ENCODE measurements at places on chromosomes 12 and 14. TPM values are rescaled to one million over a fixed set of nuclear protein-coding genes. Genes with fewer than 3 reads are reported as not detected.

Gene TROAP
- 64.9 TPM for total RNA-seq

DNA sequence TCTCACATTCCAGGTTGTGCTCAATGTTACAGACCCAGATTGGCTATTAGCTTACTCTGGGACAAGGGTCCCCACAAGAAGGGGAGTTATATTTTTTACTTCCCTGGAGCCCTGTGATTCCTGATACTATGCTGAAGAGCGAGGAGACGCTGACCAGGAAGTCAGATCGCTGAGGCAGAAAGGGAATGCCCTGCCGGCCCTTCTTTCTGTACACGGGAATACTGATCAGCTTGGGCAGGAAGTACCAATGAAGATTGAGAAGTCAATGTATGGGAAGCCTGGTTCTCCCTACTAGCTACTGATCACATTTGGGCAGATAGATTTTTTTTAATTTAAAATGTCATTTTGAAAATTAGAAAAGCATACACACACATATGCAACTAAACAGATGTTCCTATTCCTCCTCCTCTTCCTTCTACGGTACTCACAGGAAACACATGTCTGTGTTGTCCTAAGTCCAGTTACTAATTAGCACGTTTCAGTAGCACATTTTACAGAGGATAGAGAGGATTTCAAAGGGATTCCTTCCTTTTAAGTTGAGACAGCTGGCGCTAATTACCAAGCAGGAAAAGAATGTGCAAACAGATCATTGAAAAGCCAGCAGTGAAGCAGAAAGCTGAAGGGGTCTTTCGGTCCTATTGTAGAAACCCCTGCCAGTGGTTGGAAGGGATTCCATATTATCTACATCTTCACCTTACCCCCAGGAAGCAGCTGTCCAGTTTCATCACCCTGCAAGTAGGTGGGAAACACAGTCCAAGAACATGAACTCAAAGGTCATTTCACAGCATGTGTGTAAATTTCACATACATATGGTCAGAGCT is 292.4 kb downstream of the DUSP6 start:
- H3K4me3 ChIP-seq = no peak overlapping the region
- peaks cover 25% of the 10 kb centered on the region for H3K4me1 ChIP-seq
- no peak overlapping the region for H3K27ac ChIP-seq
- H3K36me3 ChIP-seq = no peaks in the 10 kb centered on the region

DNA sequence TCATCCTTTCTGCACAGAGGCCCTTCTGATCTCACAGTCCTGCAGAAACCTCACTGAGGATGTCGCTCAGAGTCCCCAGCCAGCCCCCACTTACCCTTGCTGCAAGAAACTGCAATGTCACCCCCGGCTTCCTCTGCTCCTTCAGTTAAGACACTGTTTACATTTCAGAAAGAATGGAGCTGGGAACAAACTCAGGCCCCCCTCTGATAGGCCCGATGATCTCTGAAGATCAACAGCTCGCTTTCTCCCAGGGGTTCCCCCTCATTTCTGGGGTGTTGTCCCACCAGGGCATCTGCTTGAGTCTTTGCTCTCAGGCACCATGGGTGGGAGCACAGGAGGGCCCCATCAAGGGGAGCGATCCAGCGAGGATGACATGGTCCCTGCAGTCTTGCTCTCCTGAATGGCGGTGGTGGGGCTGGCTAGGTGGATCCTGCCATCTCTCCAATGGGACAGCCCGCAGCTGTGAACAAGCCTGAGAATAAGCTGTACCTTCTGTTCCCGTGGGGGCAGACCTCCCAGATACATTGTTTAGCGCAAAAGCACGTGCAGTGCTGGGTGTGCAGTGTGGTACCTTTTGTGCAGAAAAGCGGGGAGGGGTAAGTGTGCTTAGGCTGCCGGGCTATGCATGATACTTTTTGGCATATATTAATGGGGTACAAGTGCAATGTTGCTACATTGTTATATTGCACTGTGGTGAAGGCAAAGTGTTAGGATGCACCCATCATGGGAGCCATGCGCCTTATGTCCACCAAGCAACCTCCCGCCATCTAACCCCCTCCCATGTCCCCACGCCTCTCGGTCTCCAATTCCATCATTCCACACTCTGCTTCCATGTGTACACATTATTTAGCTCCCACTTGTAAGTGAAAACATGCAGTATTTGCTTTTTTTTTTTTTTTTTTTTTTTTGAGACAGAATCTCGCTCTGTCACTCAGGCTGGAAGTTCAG is 6.7 kb upstream of the NCOR2 start:
- no peaks in the 10 kb centered on the region for H3K27me3 ChIP-seq
- DNase-seq = no peak
- H3K36me3 ChIP-seq = no peaks in the 10 kb centered on the region
- H3K4me3 ChIP-seq = no peak overlapping the region
- H3K27ac ChIP-seq = no peak overlapping the region
- H3K4me1 ChIP-seq = no peaks in the 10 kb centered on the region

Gene B3GNT4
- total RNA-seq = 2.3 TPM

DNA sequence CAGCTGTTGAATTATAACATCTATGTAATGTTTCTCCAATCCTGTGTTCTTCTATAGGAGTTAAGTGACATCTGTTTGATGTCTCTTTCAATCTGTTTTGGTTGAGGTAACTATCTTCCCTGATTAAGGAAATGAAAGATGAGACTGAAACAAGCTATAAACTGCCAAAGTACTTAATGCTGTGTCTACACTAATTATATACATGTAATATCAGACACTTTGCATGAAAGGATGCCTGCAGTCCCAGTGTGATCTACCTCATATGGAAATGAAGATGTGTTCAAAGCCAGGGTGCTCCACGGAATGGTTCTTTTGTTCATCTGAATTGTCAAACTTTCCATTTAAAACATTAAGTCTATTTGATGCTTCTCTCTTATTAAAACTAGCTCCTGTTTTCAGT is 958.3 kb downstream of the GALC start:
- H3K36me3 ChIP-seq = no peaks in the 10 kb centered on the region
- no peak overlapping the region for H3K27ac ChIP-seq
- no peak overlapping the region for H3K4me3 ChIP-seq
- H3K27me3 ChIP-seq = no peaks in the 10 kb centered on the region
- H3K4me1 ChIP-seq = no peaks in the 10 kb centered on the region

Gene KCNC2
- total RNA-seq = not detected

Gene AP4S1
- 3.9 TPM for total RNA-seq

- H3K4me3 ChIP-seq = no peak overlapping the region
- H3K4me1 ChIP-seq = peaks cover 7% of the 10 kb centered on the region
- H3K36me3 ChIP-seq = no peaks in the 10 kb centered on the region
- DNase-seq = peak; percentile 14
Measured at GRCh38 chr12:29782285-29782870, 1.4 kb downstream of the TMTC1 start.

DNA sequence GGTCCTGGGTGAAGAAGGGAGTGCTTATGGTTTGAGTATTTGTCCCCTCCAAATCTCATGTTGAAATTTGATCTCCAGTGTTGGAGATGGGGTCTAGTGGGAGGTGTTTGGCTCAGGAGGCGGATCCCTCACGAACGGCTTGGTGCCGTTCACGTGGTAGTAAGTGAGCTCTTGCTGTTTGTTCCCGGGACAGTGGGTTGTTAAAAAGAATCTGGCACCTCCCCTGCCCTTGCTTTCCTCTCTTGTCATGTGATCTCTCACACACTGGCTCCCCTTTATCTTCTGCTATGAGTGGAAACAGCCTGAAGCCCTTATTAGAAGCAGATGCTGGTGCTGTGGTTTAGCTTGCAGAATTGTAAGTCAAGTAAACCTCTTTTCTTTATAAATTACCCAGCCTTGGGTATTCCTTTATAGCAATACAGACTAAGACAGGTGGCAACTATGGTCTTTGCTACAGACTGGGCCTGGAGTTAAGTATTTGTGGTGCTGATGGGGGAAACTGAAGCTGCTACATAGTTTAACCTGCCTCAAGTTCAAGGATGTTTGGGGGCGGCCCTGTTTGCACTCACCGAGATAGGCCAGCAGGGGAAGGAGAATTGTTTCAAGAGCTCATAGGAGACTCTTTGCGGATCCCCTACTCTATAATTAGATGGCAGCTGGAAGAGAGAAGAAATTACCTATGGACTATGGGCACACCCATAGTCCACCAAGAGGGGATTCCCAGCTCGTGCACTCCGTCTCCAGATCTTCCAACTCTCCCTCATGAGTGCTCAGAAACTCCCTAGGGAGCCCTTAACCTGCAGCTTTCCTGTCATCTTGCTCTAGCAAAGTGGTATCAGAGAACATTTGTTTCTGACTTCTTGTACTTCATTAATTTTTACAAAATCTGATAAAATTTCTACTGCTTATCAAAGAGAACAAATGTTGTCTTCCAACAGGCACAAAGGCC is 164.6 kb downstream of the SLC15A5 start:
- no peaks in the 10 kb centered on the region for H3K36me3 ChIP-seq
- no peaks in the 10 kb centered on the region for H3K4me1 ChIP-seq
- H3K27ac ChIP-seq = no peak overlapping the region

DNA sequence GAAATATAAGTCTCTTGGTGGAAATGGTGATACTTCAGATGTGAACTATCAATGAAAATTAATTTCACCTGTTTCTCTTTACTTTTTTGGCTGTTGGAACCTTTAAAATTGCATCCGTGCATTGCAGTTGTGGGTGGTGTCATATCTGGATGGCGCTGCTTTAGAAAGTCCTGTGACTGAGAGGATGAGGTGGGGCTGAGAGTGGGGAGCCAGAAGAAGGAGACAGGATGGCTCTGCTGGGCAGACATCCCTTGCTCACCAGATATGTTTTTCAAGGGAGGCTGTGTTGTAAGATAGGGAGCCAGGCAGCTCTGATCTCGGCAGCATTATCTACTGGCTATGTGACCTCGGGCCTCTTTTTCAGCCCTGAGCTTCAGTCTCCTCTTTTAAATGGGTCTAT is 12.7 kb downstream of the ASB2 start:
- peak; percentile 53 for DNase-seq
- H3K27me3 ChIP-seq = no peaks in the 10 kb centered on the region
- H3K4me1 ChIP-seq = peaks cover 81% of the 10 kb centered on the region
- H3K4me3 ChIP-seq = peak overlapping the region; percentile 47

DNA sequence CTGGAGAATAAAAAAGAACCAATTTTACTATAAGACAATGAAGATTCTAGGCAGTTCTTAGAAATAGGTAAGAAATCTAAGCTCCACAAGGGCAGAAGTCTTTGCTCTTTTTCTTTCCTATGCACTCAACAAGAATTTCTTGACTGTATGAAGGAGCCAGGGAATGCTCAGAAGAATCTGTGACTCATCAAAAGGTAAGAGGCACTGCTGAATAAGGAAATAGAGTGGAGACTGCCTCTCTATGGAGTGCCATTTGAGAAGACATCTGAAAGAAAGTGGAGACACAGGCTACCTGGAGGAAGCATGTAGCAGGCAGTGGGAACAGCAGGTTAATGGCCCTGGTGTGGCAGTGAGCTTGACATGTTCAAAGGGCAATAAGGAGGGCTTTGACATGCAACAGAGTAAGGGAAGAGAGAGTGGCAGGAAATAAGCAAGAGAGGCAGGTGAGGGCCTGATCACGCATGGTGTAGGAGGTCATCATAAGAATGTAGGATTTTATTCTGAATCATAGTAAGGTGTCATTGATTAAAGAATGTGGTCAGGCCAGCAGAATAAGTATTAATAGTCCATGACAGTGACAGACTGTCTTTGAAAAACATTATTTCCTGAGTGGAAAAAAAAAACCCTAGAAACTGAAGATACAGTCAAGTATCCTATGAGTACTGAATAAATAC is 446.7 kb upstream of the GARIN6 start:
- no peak overlapping the region for H3K4me3 ChIP-seq
- H3K4me1 ChIP-seq = no peaks in the 10 kb centered on the region
- H3K27me3 ChIP-seq = no peaks in the 10 kb centered on the region
- H3K27ac ChIP-seq = no peak overlapping the region
- H3K36me3 ChIP-seq = no peaks in the 10 kb centered on the region
- no peak for DNase-seq

DNA sequence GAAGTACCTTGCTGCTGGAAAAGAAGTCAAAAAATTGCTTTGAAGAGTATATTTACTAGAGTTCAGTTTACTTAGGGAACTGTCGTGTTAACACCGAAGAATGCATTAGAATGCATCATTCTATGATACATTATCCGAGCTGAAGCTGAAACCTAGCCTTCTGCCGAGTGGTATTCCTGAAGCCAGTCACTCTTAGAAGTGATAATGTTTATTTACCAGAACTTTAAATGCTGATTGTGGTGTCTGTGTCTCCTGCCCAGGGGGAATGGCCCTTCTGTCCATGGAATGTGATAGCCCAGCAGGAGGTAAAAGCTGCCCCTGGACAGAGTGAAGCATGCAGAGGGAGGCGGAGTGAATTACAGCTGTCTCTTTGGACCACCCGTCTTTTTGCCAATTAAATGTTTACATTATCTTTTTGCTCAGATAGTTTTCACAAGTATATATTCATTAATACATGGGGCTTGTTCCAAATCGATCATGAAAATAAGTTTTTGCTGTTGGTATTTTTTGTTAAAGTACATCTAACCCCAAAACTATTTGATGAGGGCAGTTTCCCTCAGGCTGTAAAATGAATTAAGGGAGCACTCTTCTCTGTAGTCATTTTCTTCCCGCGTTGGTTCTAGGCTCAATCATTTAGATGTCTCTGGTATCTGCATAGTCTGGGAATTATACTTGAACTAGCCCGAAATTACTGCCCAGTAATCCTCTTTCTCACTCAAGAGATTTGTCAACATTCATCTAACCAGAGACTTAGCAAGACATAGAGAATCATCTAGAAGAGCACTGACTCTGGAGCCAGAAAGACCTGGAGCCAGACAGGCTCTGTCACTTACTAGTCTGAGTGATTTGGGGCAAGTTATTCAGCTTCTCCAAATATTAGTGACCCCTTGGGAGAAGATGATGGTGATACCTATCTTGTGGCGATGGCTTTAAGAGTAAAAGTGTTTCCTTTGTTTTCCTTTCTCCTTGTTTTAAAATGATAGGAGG is 147.6 kb downstream of the CRADD start:
- H3K27me3 ChIP-seq = no peaks in the 10 kb centered on the region
- no peak overlapping the region for H3K4me3 ChIP-seq
- H3K36me3 ChIP-seq = no peaks in the 10 kb centered on the region
- H3K4me1 ChIP-seq = peaks cover 4% of the 10 kb centered on the region
- no peak overlapping the region for H3K27ac ChIP-seq
- DNase-seq = no peak

DNA sequence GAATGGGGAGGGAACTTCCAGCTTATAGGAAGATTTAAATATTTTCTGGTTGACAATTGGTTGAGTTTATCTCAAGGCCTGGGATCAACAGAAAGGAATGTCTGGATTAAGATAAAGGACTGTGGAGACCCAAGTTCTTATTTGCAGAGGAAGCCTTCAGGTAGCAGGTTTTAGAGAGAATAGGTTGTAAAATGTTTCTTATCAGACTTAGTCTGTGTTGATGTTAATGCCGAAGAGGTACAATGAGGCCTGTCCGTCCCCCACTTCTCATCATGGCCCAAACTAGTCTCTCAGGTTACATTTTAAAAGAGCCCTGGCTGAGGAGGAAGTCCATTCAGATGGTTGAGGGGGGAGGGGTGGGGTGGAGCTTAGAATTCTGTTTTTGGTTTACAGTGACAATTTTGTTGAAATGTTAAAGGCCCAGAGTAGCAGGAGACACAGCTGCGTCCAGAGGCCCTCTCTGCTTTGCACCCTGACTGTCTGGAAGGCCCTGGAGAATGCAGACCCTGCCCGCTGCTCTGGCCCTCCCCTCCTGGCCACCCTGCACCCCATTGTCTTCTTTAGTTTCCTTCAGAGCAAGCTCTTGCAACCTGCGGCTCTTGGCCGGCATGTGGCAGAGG is 672.5 kb upstream of the TMEM132C start:
- no peaks in the 10 kb centered on the region for H3K4me1 ChIP-seq
- H3K27ac ChIP-seq = no peak overlapping the region
- no peak overlapping the region for H3K4me3 ChIP-seq
- no peak for DNase-seq
- no peaks in the 10 kb centered on the region for H3K36me3 ChIP-seq

GRCh38 chr14:80957613-80958012 is 2.2 kb downstream of the TSHR start:
- H3K4me3 ChIP-seq = no peak overlapping the region
- DNase-seq = no peak
- no peak overlapping the region for H3K27ac ChIP-seq
- H3K36me3 ChIP-seq = no peaks in the 10 kb centered on the region

Gene TDRD9
- 0.85 TPM for total RNA-seq

Data from activated CD4-positive, alpha-beta memory T cell treated with anti-CD3 and anti-CD28 coated beads for 36 hours (primary cell).